Activated effector memory CD4-positive, alpha-beta T cell treated with Interleukin-2 at 50 U/mL for 16 hours (primary cell): ENCODE measurements at places on chromosomes 5 and 9.

DNA sequence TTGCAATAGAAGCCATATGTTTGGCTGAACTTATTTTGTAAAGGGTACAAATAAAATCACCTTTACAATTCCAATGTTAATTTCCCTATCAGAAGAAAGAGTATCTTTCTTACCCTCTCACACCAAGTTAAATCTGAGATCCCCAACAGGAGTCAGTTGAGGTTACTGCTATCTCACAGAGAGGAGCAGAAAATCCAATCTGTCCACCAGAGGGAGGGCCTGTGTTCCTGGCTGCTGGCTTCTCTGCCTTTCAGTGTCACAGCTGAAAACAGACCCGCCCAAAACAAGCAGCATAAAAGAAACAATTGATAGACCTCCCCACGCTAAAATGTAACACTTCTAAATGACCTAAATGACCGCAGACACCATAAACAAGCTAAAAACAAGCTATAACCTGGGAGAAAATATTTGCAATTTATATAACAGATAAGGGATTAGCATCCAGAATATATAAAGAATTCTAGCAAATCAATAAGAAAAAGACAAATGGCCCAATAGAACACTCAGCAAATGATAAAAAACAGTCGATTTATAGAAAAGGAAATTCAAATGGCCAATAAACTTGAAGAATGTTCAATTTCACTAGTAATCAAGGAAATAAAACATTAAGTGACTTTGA is 24.5 kb upstream of the MVB12B start:
- peak; percentile 22 for DNase-seq

- no peak for DNase-seq
Observed at GRCh38 chr5:72093217-72093616, 14.1 kb upstream of the MAP1B start.

DNA sequence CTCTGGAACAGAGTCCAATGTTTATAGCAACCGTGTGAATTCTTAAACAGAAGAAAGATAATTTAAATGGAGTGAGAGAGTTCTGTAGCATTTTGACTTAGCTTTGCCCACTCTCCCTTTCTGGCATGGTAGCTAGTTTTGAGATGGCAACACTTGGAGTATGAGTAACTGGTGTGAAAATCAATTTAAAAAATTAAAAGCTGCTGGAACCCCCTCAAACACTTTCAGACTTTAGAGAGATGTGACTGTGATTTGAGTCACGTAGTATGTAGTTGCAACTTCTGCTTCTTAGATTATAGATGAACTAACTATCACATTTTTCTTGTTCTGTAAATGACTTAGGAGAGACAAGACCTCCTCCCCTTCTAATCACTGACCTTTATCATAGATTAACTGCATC is 2309.5 kb upstream of the C9orf72 start:
- DNase-seq, result no peak

DNA sequence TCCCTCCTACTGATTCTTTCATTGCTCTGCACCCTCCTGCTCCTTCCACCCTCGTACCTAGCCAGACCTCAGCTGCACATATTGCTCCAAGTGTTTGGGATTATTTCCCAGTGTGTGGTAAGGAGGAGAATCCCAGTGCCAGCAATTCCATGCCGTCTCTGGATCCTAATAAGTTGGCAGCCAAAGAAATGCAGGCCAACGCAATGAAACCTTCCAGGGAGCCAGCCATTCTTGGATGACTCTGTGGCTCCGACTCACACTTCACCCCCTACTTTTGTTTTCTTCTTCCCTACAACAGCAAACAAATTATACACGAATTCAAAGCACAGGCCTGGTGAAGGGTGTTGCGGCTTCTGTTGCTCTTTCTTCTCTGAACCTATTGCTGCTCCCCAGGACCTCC is 82.5 kb upstream of the SLC1A3 start:
- no peak for DNase-seq

DNA sequence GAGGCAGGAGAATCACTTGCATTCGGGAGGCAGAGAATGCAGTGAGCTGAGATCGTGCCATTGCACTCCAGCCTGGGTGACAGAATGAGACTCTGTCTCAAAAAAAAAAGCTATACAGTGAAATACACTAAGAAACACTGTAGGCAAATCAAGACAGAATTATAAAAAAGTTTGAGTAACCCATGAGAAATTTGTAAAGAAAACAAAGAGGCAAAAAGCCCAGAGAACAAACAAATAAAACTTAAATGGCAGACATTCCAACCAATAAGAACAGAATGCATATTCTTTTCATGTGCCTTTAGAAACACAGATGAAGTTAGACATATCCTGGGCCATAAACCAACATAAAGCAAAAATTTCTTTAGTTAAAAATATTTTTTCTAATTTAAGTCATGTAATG is 30.6 kb downstream of the ZNF169 start:
- no peak for DNase-seq

- no peak for DNase-seq
Observed at GRCh38 chr5:113749334-113749733, 235.8 kb downstream of the YTHDC2 start.

DNA sequence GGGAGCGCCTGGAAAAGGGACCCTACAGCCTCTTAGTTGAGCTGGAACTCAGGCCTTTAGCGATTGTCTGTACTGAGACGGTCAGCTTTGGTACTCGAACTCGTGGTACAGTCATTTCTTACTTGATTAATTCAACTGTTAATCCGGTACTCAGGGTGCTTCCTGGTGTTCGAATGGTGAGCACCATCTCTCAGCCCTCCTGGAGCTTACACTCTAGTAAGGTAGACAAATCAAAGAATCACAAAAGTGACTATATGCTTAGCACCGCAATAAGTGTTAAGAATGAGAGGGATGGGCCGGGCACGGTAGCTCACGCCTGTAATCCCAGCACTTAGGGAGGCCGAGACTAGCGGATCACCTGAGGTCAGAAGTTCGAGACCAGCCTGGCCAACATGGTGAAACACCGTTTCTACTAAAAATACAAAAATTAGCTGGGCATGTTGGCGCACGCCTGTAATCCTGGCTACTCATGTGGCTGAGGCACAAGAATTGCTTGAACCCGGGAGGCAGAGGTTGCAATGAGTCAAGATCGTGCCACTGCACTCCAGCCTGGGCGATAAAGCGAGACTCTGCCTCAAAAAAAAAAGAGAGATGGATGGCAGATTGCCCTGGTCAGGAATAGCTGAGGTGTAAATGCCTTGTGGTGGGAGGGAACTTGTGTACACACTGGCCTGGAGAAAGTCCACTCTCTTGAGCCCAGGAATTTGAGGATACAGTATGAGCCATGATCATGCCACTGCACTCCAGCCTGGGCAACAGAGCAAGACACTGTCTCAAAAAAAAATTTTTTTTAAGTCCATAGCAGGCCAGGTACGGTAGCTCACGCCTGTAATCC is 981 bp downstream of the TCOF1 start:
- DNase-seq, result no peak

- no peak for DNase-seq
Observed at GRCh38 chr5:175107865-175108264, 336.1 kb downstream of the DRD1 start.

DNA sequence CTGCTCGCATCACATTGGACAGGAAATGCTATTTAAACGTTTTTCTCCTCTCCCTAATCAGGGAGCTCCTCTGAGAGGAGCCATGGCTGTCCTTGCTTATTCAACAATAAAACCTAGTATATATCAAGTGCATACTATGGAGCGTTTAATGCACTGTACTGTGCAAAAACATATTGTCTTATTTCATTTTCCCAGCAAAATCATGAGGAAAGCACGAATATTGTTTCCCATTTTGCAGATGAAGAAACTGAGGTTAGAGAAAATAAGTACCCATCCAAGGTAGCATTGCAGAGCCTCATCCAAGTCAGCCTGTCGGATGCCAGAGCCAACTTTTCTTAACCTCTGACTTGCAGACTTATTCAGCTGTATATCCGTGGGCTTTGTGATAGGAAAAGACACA is 7.6 kb upstream of the EBF1 start:
- DNase-seq, result no peak

GRCh38 chr9:35923927-35924763 is 14.9 kb downstream of the SPAAR start:
- no peak for DNase-seq

GRCh38 chr9:112925058-112925641 is 34.5 kb upstream of the SLC46A2 start:
- DNase-seq, result no peak

GRCh38 chr5:156803404-156803803 is 46.7 kb upstream of the PPP1R2B start:
- no peak for DNase-seq

- DNase-seq, result no peak
Observed at GRCh38 chr5:163467682-163468081, 7.2 kb downstream of the HMMR start.

DNA sequence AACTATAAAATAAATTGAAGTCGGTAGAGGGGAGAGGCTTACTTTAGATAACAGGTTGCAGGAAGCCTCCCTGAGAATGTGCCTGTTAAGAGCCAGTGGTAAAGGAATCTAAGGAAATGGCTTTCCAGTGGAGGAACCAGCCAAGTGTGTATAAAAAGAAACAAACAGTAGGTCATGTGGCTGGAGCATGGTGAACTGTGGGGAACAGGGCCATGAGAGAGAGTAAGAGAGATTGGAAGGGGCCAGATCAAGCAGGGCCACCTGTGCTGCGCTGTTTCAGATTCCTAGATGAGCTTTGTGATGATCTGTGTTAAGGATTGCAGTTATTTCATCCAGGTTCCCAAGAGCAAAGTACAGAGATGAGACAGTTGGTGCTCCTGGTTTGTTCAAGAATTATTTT is 152.7 kb upstream of the SGCD start:
- no peak for DNase-seq

GRCh38 chr5:168217497-168217896 is 73.9 kb upstream of the WWC1 start:
- DNase-seq, result no peak

DNA sequence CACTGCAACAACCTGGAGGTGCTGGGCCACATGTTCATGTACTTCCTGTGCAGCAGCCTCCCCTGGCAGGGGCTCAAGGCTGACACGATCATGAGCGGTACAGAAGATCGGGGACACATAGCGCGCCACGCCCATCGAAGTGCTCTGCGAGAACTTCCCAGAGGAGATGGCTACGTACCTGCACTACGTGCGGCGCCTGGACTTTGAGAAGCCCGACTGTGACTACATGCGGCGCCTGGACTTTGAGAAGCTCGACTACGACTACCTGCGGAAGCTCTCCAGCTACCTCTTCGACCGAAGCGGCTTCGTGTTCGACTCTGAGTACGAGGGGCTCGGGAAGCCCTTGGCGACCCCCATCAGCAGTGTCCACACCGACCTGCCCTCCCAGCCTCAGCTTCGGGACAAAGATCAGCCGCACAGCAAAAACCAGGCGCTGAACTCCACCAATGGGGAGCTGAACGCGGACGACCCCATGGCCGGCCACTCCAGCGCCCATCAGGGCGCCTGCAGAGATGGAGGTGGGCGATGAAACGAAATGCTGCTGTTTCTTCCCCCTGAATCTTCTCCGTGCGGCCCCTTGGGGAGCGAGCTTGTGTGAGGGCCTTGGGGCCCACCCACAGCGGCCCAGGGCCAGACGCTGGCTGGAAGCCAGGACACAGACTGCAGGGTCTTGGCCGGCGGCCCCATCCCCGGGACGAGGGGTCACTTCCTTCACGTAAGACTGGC is 56.5 kb downstream of the JAK2 start:
- no peak for DNase-seq

- no peak for DNase-seq
Observed at GRCh38 chr5:102863764-102864560, 108.9 kb downstream of the PAM start.

DNA sequence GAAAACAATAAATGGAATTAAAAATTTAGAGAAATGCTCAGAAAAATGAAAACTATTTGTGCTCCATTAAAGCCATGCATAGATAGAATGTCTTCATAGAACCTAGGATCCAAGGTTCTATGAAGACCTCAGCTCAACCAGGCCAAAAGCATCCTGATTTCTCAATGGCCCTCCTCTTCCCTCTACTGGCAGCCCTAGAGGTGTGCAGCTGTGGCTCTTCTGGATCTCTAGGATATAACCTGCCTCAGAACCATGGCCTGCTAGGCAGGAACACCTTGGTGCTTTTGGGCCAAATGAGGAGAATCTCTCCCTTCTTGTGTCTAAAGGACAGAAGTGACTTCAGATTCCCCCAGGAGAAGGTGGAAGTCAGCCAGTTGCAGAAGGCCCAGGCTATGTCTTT is 15.1 kb downstream of the IFNA1 start:
- DNase-seq, result no peak

- no peak for DNase-seq
Observed at GRCh38 chr5:79845448-79846197, 145.4 kb downstream of the MTX3 start.

- DNase-seq, result no peak
Observed at GRCh38 chr5:142399891-142400290, 75.1 kb upstream of the SPRY4 start.

DNA sequence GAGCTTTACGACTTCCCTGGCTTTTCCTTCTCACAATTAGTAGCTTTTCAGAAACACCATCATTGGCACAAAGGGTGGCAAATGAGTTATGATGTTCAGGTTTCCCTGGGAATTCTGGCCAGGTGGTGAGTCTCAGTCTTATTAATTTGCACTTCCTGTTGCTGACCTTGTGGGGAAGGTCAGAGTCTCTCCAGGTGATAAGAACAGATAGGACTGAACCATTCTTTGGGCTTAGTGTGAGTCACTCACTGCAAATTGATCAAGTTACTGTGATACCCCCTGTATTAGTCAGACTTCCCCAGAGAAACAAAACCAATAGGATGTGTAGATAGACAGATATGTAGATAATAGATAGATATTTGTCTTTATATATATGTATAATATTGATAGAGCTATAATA is 53.8 kb upstream of the RANBP3L start:
- DNase-seq, result no peak
